ENCODE measurements at places on chromosomes 5 and 9. TPM values are rescaled to one million over a fixed set of nuclear protein-coding genes. Genes with fewer than 3 reads are reported as not detected.

PCDHB16 gene
- 1.2 TPM for total RNA-seq

CD74 gene
- total RNA-seq, result 324 TPM

- no peak for DNase-seq
- H3K36me3 ChIP-seq, result no peaks in the 10 kb centered on the region
- no peak overlapping the region for H3K27ac ChIP-seq
- no peak overlapping the region for H3K4me3 ChIP-seq
- peaks cover 8% of the 10 kb centered on the region for H3K4me1 ChIP-seq
- H3K27me3 ChIP-seq, result no peaks in the 10 kb centered on the region
Measured at GRCh38 chr9:114317665-114318357, 5.1 kb upstream of the ORM1 start.

GRCh38 chr5:74052441-74053221, 426.6 kb downstream of the ARHGEF28 start:
- no peak for DNase-seq
- no peaks in the 10 kb centered on the region for H3K4me1 ChIP-seq
- no peak overlapping the region for H3K4me3 ChIP-seq
- no peak overlapping the region for H3K27ac ChIP-seq
- no peaks in the 10 kb centered on the region for H3K36me3 ChIP-seq

GRCh38 chr5:177988989-177989625, 6.9 kb downstream of the PROP1 start:
- no peak for DNase-seq
- H3K4me1 ChIP-seq, result peaks cover 13% of the 10 kb centered on the region
- H3K27ac ChIP-seq, result no peak overlapping the region

INSL4 gene
- not detected for total RNA-seq

GLRA1 gene
- total RNA-seq, result not detected

AJM1 gene
- total RNA-seq, result 37.4 TPM
